ENCODE measurements at places on chromosomes 6 and 20. TPM values are rescaled to one million over a fixed set of nuclear protein-coding genes. Genes with fewer than 3 reads are reported as not detected.

Gene SLC2A10
- polyA plus RNA-seq, result 22.3 TPM

Gene PRICKLE4
- 2.8 TPM for polyA plus RNA-seq

Gene CFB
- 4.8 TPM for polyA plus RNA-seq

Gene FUCA2
- polyA plus RNA-seq, result 34.9 TPM

Gene SEL1L2
- not detected for polyA plus RNA-seq

Gene HTR1E
- not detected for polyA plus RNA-seq

Gene WFDC6
- not detected for polyA plus RNA-seq

Gene CPNE5
- polyA plus RNA-seq, result 6.9 TPM

Gene SMIM26
- polyA plus RNA-seq, result 96.2 TPM

Gene SMPD2
- polyA plus RNA-seq, result 5.7 TPM

Gene CD24
- polyA plus RNA-seq, result 55.5 TPM

Gene SCRT2
- not detected for polyA plus RNA-seq

Gene NFATC2
- 5.9 TPM for polyA plus RNA-seq

Gene OOEP
- polyA plus RNA-seq, result not detected

Gene LHFPL5
- polyA plus RNA-seq, result not detected

Gene KHDRBS2
- 0.63 TPM for polyA plus RNA-seq

Gene TCF15
- polyA plus RNA-seq, result 7.7 TPM

Gene ADGRF1
- polyA plus RNA-seq, result 0.16 TPM

Gene MYH7B
- polyA plus RNA-seq, result 84.4 TPM

Gene SLC25A27
- 17.7 TPM for polyA plus RNA-seq

Gene AHI1
- polyA plus RNA-seq, result 21.9 TPM

Gene CYP39A1
- 2.1 TPM for polyA plus RNA-seq

Gene MUCL3
- not detected for polyA plus RNA-seq

Gene BTN1A1
- polyA plus RNA-seq, result 0.15 TPM

Gene SIM1
- 1.7 TPM for polyA plus RNA-seq

Gene KCNK16
- 0.34 TPM for polyA plus RNA-seq

Gene PRR3
- polyA plus RNA-seq, result 19.0 TPM

Gene CTAGE9
- not detected for polyA plus RNA-seq

Gene PNLDC1
- polyA plus RNA-seq, result 0.20 TPM

Gene RBBP8NL
- 0.68 TPM for polyA plus RNA-seq

Gene CLVS2
- polyA plus RNA-seq, result 0.63 TPM

Gene CLDN20
- polyA plus RNA-seq, result 0.88 TPM

Gene RWDD1
- 52.3 TPM for polyA plus RNA-seq

Gene FRK
- 0.52 TPM for polyA plus RNA-seq

Gene CST4
- polyA plus RNA-seq, result not detected

Gene RAB44
- polyA plus RNA-seq, result 0.10 TPM

Gene MICA
- polyA plus RNA-seq, result 5.4 TPM

Gene SLC32A1
- not detected for polyA plus RNA-seq

Gene HMGCLL1
- 6.0 TPM for polyA plus RNA-seq

Measured in muscle of leg (tissue), 16 donors.